Activated CD8-positive, alpha-beta memory T cell treated with anti-CD3 and anti-CD28 coated beads for 4 hours (primary cell): ENCODE measurements at places on chromosomes 6 and 20.

- DNase-seq = no peak
Measured at GRCh38 chr6:158536084-158536890, 23.6 kb upstream of the TMEM181 start.

GRCh38 chr6:122772724-122773415 is 6.6 kb upstream of the FABP7 start:
- DNase-seq = no peak

DNA sequence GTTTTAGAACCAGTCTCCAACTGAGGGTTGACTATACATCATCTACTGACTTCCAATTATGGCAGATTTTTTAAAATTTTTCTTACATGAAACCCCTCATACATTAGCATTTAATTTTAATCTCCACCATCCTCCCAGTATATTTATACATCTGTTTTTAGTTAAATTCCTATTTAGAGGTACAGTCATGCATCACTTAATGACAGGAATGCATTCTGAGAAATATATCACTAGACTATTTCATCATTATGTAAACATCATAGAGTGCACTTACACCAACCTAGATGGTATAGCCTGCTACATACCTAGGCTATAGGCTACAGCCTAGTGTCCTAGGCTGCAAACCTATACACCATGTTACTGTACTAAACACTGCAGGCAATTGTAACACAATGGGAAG is 316.7 kb upstream of the MARCKS start:
- DNase-seq = no peak

DNA sequence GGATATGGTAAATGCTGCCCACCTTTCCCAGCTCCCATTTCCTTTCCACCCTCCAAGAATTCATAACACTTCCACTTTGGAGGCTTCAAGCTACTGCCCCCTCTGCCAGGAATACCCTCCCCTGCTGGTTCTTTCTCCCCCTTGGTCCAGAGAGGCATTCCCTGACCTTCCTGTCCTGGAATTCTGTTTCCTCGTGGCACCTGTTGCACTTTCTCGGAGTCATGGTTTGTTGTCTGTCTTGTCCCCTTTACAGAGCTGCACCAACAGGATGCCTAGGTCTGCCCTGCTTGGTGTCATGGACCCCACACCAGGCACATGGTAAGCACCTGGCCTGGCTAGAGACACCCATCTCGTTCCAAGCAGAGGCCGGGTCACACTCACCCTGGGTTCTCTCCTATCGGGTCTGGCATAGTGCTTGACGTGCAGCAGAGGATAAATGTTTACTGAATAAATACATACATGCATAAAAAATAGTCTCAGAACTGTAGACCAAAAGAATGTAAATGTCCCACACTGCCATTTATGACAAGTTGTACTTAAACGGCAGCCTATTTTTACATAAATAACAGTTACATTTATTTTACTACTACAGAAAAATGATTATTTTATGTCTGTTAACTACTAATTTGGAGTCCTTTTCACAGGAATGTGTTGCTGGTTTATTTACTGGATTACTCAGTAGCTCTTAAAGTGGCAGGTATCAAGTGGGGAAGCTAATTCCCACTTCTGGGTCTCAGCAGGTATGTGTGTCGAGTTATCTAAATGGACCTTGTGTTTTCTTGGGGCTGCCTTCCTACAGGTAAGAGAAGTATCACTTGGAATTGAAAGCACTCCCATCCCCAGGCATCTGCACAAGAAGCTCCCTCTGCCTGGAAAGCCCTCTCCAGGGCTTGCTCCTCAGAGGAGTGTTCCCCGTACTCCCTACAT is 69.3 kb downstream of the KIF13A start:
- no peak for DNase-seq
